ENCODE measurements at places on chromosomes 4 and X.

DNA sequence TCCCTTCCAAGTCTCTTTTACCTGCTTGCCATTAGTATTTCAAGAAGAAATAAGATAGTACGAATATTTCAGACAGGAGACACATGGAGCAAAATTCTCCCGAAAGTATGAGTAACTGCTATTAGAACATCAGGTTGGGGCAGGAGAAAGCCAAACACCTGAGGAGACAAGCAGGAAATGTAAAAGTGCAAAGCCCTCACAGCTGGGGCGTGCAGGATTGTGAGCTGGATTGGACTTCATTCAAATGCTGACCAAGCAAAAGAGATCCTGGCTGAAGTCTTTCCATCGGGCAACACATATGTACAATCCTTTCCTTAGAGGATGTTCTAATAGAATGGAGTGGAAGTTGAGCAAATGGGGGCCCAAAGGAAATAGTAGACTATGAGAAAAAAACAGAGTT lies 76.8 kb downstream of the DTHD1 start:
- DNase-seq, result no peak

DNA sequence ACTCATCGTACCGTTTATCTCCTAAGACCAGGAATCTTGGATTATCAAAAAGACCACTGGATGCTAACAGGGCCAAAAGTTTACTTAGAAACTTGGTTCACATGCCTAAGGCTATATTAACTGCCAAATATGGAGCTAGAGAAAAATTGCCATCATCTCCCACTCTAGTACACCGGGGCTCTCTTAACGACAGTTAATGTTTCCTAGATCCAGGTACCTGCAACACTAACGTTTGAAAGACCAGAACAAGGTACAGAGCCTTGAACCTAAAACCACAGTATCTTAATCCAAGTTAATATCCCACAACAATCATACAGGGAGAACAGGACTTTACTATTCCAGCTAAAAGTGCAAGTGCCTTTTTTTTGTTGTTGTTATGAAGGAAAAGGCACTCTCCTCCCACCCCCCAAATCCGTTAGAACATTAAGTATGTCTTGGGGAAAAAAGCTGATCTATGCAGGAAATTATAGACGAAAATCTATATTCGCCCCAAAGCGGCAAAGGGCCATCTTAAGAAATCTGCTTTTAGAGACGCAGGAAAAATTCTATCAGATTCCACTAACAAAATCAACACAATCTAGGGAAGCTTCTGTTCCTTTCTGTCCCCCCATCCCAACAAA lies 1.3 kb downstream of the G3BP2 start:
- DNase-seq, result no peak

GRCh38 chr4:7716010-7716721 lies 223.5 kb downstream of the AFAP1 start:
- no peak for DNase-seq

GRCh38 chr4:140637836-140638235 lies 69.1 kb upstream of the UCP1 start:
- no peak for DNase-seq

GRCh38 chrX:96372313-96373046 lies 312.2 kb upstream of the DIAPH2 start:
- DNase-seq, result no peak

- DNase-seq, result no peak
Measured at GRCh38 chr4:176210579-176211296, 15.4 kb upstream of the SPATA4 start.

- no peak for DNase-seq
Measured at GRCh38 chrX:13081395-13082205, 37.2 kb upstream of the FAM9C start.

DNA sequence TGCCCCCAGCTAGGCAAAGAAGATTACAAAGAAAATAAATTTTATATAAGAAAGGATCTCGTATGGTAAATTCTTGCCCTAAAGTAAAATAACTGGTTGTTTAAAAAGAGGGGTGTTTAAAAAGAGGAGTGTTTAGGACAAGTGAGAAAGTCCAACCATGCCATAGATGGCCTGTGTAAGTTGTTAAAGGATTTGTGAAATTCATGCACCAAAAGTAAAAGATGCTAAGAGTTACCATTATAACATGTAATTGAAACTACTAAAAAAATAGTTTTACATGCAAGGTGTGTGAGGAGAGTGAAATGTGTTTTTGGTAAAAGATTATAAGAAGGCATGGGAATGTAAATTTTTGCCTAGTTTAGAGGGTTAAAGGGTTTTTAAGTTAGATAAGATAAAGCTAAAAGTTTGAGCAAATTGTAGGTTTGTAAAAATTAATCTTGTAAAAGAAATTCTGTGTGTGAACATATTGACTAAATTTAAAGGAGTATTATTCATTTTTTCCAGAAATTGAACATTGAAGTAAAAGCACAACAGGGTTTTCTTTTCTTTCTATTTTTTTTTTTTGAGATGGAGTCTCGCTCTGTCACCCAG lies 20.1 kb downstream of the HTT-AS start:
- DNase-seq, result no peak

- DNase-seq, result no peak
Measured at GRCh38 chrX:21883258-21883657, 27.5 kb downstream of the YY2 start.

GRCh38 chr4:138298866-138299265 lies 56.7 kb upstream of the SLC7A11 start:
- DNase-seq, result no peak

- no peak for DNase-seq
Measured at GRCh38 chr4:181148470-181148869, 1094.7 kb upstream of the TENM3 start.

DNA sequence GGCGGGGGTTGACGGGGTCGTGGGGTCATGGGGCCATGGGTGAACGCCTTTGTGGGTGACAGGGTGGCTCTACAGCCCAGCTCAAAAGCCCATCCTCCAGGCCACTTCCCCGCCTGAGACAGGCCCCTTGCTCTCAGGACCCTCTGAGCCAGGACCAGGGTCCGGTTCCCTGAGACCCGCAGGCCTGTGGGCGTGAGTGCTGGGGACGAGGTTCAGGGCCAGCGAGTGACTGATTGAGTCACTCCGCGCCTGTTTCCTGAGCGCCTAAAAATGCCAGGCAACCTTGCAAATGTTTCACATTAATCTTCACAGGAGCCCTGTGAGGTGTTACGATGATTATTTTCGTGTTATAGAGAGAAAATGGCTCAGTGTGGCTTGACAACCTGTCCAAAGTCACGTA lies 97.8 kb downstream of the ZNF674 start:
- no peak for DNase-seq

DNA sequence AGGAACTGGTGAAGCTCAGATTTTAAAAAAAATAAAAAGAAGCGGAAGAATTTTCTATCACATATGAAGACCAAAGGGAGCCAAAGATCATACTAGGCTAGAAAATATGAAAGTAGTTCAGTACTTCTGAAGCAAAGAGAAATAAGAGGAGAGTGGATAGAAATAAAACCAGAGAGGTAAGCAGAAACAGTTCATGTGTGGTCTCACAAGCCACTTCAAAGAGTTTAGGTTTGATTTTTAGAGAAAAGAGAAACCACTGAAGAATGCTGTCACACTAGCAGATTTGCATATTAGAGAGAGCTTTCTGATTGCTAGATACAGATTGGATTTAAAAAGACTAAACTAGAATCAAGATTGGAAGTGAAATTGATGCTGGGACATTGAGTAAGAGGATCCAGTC lies 51.7 kb downstream of the GABRA3 start:
- no peak for DNase-seq

DNA sequence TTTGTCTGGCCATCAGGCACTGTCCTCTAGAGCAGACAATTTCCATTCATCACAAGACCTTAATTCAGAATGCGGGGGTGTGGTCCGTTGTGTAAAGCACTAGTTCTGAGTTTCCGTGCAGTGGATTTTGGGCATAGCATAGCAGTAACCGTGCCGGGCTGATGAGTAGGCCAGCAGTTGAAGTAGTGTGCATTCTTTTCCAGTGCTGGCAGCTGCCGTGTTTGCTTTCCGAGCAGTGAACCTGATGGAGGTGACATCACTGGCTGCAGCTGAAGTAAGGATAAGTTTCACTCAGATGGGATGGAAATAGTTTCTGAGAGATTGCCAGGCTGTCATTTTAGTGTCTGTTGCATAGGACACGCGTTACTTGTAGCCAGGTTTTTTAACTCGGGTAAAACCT lies 107.0 kb upstream of the STIM2 start:
- no peak for DNase-seq

GRCh38 chr4:85824166-85824945 lies 349.4 kb downstream of the ARHGAP24 start:
- no peak for DNase-seq

DNA sequence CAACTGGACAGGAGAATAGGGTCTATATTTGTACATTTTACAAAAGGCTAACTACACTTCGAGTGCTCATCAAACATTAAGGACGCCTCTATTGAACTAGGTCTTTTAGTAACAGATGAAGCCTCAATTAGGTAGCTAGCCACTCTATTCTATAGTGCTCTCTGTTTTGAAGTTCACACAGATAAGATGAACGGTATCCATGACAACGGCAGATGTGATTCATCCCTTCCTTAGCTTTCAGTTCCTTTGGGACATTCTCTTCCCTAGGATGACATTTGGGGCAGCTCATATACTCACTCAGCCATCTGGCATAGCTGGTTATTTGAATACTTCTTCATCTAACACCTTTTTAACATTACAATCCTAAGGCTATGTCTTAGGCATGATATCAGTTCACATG lies 62.4 kb upstream of the WDFY3 start:
- DNase-seq, result no peak

DNA sequence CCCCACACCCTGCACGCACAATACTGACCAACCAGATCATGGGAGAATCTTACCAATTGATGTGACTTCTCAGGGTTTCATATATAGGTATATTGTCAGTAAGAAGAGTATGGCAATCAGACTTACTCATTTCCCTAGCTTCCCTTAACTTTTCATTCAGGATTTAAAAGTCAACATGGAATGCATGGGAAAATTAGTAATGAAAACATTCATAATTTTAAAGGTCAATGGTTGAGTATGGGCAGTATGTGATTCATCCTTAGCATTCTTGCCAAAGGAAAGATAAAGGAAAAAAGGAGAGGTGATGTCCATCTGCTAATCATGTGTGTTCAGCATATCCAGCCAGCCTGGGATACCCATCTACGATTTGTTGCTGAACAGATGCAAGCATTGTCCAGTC lies 4.0 kb downstream of the DIPK2B start:
- DNase-seq, result no peak

GRCh38 chrX:39194673-39195072 lies 393.4 kb downstream of the MID1IP1 start:
- no peak for DNase-seq

- no peak for DNase-seq
Measured at GRCh38 chrX:80765220-80765625, 44.5 kb downstream of the BRWD3 start.

- DNase-seq, result no peak
Measured at GRCh38 chrX:148811236-148811635, 310.8 kb downstream of the AFF2 start.

GRCh38 chr4:189124791-189125190 lies 815.9 kb upstream of the FRG1 start:
- no peak for DNase-seq

DNA sequence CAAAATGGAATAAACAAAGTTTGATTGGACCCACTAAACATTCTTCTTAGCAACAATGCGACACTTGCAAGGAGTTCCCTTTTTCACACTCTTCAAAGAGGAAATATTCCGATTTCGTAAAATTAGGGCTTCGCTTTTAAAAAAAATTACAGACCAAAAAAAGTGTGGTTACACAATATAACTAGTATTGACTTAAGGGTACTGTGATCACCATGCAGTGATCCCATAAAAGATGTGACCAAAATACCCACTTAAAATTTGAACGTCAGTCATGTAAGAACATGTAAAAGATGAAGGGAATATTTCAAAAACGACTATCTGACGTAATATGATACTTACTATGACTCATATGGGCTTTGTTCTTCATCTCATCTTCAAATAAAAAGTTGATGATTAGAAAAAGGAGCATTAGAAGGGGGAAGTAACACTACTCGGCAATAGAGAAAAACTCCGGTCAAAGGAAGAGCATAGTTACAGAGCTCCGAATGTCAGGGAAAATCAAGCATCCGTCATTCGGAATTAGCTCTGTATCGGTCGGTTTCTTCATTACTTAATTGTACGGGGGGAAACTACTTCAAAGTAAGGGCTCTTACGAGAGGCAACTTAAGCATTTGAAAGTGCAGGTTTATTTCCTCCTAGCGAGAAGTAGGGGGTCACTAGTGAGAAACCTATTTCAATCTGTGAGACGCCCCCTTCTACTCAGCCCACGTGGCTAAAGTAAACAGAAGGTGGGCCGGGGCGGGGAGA lies 1.3 kb upstream of the TET2 start:
- no peak for DNase-seq

GRCh38 chr4:75432683-75433082 lies 81.5 kb downstream of the RCHY1 start:
- DNase-seq, result no peak

DNA sequence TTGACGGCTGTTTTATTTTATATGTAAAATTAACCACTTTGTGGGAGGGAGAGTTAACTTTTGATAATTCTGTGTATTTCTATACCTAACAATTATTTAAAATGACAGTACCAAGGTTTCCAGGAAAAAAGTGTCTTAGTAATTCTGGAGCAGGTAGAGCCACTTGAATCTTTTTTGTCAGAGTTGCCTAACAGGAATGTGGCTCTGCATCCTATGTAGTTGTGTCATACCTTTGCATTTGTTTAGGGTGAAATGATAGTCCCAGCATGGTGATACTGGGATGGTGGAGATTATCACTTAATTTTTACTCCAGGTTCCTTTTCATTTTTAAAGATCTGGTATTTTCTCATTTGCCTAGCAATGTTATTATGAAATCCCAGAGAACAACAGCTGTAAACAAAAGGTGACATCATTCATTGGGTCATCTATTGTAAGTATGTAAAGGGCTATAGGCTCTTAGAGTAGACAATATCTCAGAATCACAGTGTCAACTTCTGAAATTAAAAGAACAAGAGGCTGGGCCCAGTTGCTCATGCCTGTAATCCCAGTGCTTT lies 9.6 kb downstream of the SGMS2 start:
- DNase-seq, result no peak

- no peak for DNase-seq
Measured at GRCh38 chr4:94116842-94117241, 90.8 kb upstream of the SMARCAD1 start.

DNA sequence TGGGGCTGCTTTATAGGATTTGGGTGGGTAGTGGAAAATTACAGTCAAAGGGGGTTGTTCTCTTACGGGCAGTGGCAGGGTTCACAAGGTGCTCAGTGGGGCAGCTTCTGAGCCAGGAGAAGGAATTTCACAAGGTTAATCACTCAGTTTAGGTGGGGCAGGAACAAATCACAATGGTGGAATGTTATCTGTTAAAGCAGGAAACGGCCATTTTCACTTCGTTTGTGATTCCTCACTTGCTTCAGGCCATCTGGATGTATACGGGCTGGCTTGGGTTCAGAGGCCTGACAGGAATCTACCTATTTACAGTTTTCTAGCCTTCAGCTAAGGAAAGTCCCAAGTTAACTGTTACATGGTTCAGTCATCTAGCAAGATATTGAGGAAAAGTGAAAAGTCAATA lies 1003.5 kb downstream of the STPG2 start:
- DNase-seq, result no peak

GRCh38 chr4:150140774-150141400 lies 62.6 kb downstream of the DCLK2 start:
- DNase-seq, result no peak
